Left lung (tissue), 14 donors: ENCODE measurements at places on chromosomes 2 and 18. TPM values are rescaled to one million over a fixed set of nuclear protein-coding genes. Genes with fewer than 3 reads are reported as not detected.

RIT2 gene
- not detected for polyA plus RNA-seq

GCG gene
- polyA plus RNA-seq = 0.15 TPM

KLHL41 gene
- polyA plus RNA-seq = 1.2 TPM

CIB4 gene
- 2.4 TPM for polyA plus RNA-seq

THADA gene
- polyA plus RNA-seq = 39.1 TPM

TMEM178A gene
- polyA plus RNA-seq = 9.1 TPM

PARD3B gene
- polyA plus RNA-seq = 18.8 TPM

POMC gene
- polyA plus RNA-seq = 2.1 TPM

MYOM1 gene
- 4.5 TPM for polyA plus RNA-seq

PDCD1 gene
- 0.44 TPM for polyA plus RNA-seq

GKN2 gene
- 1.1 TPM for polyA plus RNA-seq

TCF23 gene
- polyA plus RNA-seq = 0.07 TPM

GAL3ST2 gene
- polyA plus RNA-seq = 0.31 TPM

ASAP2 gene
- 34.1 TPM for polyA plus RNA-seq

RTP5 gene
- polyA plus RNA-seq = not detected

TEX261 gene
- polyA plus RNA-seq = 45.8 TPM

AQP4 gene
- 80.8 TPM for polyA plus RNA-seq

SIX3 gene
- not detected for polyA plus RNA-seq

TTL gene
- 49.4 TPM for polyA plus RNA-seq

PPP1R1C gene
- 2.9 TPM for polyA plus RNA-seq

WDSUB1 gene
- polyA plus RNA-seq = 15.4 TPM

DYSF gene
- polyA plus RNA-seq = 20.5 TPM

MROH2A gene
- 0.61 TPM for polyA plus RNA-seq

CD226 gene
- polyA plus RNA-seq = 2.7 TPM

CRYGC gene
- polyA plus RNA-seq = not detected

EMILIN1 gene
- polyA plus RNA-seq = 245 TPM

TMEM150A gene
- 16.7 TPM for polyA plus RNA-seq

ERMN gene
- 0.09 TPM for polyA plus RNA-seq
